ENCODE measurements at places on chromosomes 1 and 21. TPM values are rescaled to one million over a fixed set of nuclear protein-coding genes. Genes with fewer than 3 reads are reported as not detected.

DNA sequence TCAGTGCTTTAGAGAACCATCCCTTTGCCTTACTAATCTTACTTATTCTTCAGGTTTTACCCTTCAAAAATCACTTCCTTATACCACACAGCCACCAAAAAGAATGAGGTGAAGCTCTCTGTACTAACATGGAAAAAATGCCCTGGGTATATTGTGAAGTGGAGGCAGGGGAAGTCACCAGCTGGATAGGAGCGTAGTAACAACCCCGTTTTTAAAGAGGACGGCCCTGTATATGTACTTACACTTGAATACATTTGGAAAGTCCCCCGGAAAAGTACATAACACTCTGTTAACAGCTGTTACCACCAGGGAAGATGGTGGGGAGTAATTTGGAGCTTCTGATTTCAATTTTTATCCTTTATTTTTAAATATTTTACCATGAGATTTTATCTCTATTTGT, 28.2 kb upstream of the KHDRBS1 start:
- no peak for DNase-seq

- peak; percentile 91 for DNase-seq
Measured at GRCh38 chr21:44845418-44846223, 27.8 kb upstream of the SUMO3 start.

DNA sequence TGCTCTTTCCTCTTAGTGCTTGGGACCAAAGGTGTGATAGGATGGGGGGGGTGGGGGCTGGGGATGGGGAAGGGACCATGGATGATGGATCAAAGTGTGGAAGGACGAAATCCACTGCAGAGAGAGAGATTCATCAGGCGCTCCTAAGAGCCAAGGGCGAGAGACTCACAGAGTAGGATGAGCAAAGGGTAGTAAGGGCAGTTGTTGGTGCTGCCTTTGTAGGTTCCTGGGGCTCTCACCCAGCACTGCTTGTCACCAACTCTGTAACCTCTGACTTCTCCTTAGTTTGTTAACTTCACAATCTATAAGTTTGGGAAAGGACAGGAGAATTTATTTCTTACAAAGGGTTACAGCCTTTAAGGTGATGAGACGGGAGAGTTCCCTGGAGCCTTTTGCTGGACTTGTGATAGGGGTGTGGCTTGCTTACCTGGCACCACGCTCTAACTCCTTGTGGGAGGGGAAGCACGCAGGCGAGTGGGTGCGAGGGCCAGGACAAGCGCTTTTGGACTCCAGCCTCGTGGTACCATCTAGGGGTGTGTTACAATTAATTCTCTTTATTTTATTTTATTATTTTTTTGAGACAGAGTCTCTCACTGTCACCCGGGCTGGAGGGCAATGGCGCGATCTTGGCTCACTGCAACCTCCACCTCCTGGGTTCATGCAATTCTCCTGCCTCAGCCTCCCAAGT, 1.6 kb upstream of the PDXK start:
- DNase-seq: no peak

DNA sequence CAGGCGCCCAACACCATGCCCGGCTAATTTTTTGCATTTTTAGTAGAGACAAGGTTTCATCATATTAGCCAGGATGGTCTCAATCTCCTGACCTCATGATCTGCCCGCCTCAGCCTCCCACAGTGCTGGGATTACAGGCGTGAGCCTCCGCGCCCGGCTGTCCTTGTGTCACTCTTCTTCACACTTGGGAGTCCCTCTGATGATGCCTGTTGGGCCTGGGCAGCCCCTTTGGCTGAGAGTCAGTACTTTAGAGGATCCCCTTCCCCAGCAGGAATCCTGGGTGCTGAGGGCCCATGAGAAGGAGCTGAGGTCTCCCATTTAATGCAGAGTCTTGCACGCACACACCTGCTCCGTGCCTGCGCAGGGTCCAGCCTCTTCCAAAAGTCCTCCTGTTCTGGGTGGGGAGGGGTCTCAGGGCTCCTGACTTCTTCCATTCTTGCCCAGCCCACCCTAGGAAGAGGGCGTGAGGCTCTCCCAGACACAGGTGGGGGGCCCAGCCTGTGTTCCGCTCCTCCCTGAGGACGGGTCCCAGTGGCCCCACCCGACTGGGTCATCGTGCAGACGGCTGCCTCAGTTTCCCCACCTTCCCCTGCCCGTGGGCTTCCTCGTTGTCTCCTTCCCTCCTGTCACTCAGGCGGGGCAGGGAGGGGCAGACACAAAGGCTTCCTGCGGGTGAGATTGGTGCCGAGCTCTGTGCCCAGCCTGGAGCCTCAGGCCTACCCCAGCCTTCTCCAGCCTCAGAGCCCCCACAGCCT, 3.9 kb downstream of the TTLL10 start:
- no peak for DNase-seq

DNA sequence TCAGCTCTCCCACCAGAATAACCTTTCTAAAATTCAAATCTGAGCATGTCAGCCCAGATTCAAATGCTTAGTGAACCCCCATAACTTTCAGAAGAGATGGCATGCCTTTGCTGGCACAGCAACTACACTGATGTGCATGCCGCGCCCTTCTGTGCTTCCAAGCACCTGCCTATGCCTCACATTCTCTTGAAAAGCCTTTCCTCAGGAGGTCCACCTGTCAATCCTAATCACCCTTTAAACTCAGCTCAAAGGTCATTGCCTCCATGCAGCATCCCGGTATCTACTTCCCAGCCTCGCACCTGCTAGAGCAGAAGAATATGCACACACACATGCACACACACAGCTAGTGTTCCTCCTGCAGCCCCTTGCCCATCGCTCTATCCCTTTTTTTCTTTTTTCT, 5.2 kb upstream of the S100A2 start:
- DNase-seq: no peak

DNA sequence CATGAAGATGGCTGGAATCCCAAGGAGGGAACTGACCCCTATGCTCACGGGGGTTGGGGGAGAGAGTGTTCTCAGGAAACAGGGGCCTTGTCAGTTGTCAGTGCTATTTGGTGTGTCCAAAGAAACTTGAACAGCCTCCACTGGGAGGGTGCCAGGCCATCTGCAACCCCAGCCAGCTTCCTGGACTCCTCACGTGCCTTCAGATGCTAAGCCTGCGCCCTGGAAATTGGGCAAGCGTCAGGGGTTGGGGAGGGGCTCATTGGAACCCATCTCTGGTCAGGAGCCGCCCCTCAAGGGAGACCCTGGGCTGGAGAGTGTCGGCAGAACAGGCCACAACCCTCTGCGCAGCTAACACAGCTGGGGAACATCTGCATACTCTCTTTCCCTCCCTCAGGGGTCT, 13.1 kb upstream of the LHX4 start:
- no peak for DNase-seq

GRCh38 chr1:3743826-3744225, 8.4 kb upstream of the CCDC27 start:
- no peak for DNase-seq

DNA sequence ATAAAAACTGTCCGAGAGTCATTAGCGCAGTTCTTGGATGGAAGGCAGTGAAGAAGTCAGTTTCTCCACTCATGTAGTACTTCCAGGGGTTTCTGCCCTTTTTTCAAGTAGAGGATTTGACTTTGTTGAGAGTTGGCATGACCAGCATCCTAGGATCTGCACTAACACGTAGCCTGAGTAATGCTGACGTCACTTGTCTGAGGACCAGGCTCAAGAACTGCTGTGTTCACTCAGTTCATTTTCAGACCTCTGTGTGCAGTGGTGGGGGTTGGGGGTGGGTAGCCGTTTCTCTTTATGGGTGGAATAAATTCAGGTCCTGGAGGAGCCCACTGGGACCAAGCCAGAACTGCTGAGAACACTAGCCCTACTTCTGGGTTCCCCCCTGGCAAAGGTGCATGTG, 53.3 kb downstream of the MRPS6 start:
- DNase-seq: no peak

- no peak for DNase-seq
Measured at GRCh38 chr1:192615055-192615454, 20.9 kb upstream of the RGS13 start.

DNA sequence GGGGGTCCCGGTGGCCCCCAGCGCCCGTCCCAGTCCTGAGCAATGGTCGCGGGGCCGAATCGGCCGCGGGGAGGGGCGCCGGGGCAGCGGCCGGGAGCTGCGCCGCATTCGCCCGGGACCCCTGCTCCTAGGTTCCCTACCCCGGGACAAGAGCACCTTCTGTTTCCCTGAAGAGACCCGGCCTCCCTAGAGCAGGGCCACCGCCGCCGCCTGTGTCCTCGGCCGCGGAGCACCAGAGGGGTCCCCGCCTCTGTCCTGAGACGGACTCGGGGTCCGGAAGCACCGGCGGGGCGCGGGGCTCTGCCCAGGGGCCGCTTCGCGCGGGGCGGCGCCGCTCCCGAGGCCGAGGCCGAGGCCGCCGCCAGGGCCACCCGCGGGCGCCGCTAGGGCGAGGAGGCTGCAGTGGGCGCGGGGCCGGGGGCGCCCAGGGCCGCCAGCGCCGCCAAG, 157.9 kb downstream of the CASZ1 start:
- DNase-seq: no peak

GRCh38 chr1:219573960-219574359, 38.9 kb downstream of the ZC3H11B start:
- DNase-seq: no peak

DNA sequence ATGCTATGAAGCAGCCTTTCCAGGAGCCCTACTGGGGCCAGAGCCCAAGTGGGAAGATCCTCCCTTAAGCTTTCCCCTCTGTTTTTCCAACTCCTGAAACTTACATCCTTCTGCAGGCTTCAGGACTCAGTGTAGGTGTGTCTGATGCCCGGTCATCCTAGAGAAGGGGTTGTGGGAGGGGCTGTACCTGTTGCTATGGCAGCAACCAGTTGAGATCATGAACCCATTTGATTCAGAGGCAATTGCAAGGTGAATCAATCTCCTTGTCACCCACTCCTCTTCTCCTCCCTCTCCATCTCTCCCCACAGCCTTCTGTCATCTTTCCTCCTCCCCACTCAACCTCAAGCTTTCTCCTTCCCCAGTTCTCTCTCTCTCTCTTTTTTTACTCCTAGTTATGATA, 151.8 kb downstream of the CACNA1E start:
- DNase-seq: no peak

- DNase-seq: no peak
Measured at GRCh38 chr1:204859861-204860267, 10.8 kb upstream of the NFASC start.

DNA sequence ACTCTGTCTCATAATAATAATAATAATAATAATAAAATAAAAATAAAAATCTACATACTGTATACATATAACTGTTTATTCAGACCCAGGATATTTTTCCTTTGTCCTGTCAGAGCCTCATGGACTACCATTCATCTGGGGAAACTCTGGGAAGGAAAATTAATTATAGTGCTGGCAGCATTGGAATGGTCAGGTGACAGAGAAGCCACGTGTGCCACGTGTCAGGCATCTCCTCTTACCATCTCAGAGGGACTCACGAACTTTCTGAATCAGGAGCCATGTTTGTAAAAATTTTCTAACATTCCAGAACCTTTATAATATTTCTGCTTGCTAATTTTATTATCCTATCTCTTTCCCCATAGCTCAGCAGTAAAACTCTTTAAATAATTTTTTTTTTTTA, 97.8 kb upstream of the HNRNPU start:
- DNase-seq: no peak

GRCh38 chr1:175944591-175944990, 201.2 kb upstream of the TNR start:
- no peak for DNase-seq

DNA sequence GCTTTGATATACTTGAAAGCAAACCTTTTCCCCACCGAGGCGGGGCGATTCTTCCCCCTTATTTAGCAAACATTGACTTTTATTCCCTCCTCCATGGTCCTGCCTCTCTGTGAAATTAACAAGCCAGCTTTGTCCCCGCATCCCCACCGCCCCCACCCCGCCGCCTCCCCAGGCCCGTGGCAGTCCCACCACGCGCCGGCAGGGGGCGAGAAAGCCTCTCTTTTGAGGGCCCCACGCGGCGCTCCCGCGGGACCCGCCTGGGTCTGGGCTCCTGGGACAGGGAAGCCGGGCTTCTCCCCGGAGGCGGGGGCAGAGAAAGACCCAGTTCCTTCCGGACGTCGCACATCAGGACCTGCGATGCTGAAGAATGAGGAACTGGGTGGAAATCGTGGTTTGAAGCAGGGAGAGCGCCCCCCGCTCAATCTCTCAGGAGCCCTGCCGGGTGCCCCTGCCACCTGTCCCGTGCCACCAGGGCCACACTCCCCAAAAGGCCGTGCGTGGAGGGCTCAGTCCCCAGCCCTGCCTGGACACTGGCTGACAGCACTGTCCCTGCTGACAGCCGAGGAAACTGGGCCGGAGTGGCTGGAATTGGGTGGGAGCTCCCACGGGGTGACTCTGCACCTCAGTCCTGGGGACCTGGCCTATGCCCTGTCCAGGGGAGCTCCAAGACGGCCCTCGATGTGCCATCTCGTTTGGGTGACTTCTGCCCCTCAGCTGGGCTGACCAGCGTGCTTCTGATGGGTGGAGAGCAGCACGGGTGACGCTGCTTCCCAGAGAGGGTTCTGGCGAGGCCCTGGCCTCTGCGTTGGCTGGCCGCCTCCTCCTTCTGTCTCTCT, 8.6 kb upstream of the ACTRT2 start:
- DNase-seq: peak; percentile 46

GRCh38 chr1:233627376-233627775, 13.5 kb downstream of the KCNK1 start:
- DNase-seq: no peak

DNA sequence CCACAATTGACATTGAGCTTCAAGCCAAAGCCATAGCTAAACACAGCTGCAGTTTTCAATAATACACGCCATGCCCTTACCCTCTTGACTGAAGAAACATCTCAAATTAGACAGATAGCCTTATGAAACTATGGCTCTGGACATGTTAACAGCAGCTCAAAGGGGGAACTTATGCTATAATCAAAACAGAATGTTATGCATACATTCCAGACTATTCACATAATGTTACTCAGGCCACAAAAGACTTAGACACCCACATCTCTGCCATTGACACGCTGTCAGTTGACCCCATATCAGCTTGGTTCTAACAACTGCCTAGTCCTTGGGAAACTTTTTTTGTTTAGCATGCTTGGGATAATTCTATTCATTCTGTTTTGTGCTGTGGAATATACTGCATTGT, 2.3 kb upstream of the NENF start:
- DNase-seq: no peak

DNA sequence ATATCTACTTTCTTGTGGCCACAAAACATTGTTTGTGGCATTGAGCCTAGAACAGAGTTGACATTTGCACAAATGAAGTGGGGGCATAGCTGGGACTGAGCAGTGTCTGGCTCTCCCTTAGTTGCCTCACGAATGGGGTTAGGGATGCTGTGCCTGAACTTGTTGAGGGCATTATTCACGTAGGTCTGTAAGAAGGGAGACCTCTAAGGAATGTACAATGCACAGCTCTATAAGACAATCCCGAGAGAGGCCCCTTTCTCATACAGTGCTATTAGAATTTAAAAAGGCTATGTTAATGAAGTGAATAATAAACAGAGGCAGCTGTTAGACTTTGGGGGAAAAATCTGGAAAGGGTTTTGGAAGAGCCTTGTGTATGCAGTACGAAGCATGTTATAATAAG, 118.4 kb upstream of the DEPDC1 start:
- no peak for DNase-seq

GRCh38 chr1:179142889-179143299, 61.0 kb downstream of the TOR3A start:
- no peak for DNase-seq

- no peak for DNase-seq
Measured at GRCh38 chr1:54137534-54138061, 15.2 kb downstream of the CDCP2 start.

ROR1 gene
- 75.9 TPM for total RNA-seq

RCSD1 gene
- total RNA-seq: 0.26 TPM

GOLT1A gene
- total RNA-seq: 4.2 TPM

SYCP1 gene
- not detected for total RNA-seq

TNFSF18 gene
- total RNA-seq: not detected

NPHP4 gene
- 14.3 TPM for total RNA-seq

CFHR2 gene
- not detected for total RNA-seq

IQCC gene
- 5.1 TPM for total RNA-seq

KLHDC9 gene
- 7.0 TPM for total RNA-seq

CCDC27 gene
- not detected for total RNA-seq

HDAC1 gene
- total RNA-seq: 162 TPM
